Activated naive CD8-positive, alpha-beta T cell treated with anti-CD3 and anti-CD28 coated beads for 36 hours (primary cell): ENCODE measurements at places on chromosomes 7 and 10. TPM values are rescaled to one million over a fixed set of nuclear protein-coding genes. Genes with fewer than 3 reads are reported as not detected.

The MCMBP gene
- total RNA-seq = 121 TPM

The RASSF4 gene
- 6.2 TPM for total RNA-seq

The ANKRD61 gene
- 0.16 TPM for total RNA-seq

The LRWD1 gene
- 20.7 TPM for total RNA-seq

The ALDH18A1 gene
- total RNA-seq = 127 TPM
